ENCODE measurements at places on chromosomes 16 and 17.

- DNase-seq, result no peak
These were observed 41.2 kb upstream of the ADCY9 start for GRCh38 chr16:4157376-4157825.

DNA sequence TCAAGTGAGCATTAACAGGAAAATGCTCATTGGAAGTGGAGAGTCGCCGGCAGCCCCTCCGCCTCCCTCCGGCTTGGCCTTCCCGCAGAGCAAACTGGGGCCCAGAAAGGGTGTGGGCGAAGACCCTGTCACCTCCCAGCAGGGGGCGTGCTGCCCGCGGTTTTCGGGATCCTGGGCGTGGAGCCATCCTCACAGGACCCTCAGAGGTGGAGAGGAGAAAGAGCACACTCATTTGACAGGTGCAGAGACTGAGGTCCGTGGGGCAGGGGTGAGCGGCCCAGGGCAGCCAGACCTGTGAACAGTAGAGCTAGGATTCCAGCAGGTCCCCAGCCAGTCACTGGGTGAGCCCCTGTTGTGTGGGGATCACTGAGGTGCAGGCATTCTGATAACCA lies 1002.9 kb downstream of the KCNJ18 start:
- DNase-seq, result no peak

GRCh38 chr17:56810891-56811775 lies 22.6 kb downstream of the C17orf67 start:
- no peak for DNase-seq

DNA sequence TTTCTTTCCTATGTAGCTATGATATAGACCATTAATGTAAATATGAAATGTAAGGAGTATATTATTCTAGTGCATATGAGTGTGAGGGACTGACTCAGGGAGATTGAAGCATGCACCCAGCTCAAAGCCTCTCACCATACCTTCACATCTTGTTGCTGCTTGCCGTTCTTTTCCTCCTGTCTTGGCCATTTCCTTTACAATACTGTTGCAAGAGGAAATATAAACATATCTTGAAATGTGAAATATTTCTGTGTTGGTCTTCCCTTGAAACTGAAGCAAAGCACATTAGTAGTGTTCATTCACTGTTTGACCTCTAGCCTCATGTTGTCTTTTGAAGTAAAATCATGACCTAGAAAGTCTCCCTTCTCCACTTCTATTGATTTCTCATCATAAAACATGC lies 46.6 kb downstream of the PHKB start:
- no peak for DNase-seq

GRCh38 chr16:15949210-15950160 lies at the start of gene ABCC1:
ABCC1 (plus strand) TSS chr16:15949616; CDS start chr16:15949752, 136 bp downstream.
- DNase-seq, result peak; percentile 53

DNA sequence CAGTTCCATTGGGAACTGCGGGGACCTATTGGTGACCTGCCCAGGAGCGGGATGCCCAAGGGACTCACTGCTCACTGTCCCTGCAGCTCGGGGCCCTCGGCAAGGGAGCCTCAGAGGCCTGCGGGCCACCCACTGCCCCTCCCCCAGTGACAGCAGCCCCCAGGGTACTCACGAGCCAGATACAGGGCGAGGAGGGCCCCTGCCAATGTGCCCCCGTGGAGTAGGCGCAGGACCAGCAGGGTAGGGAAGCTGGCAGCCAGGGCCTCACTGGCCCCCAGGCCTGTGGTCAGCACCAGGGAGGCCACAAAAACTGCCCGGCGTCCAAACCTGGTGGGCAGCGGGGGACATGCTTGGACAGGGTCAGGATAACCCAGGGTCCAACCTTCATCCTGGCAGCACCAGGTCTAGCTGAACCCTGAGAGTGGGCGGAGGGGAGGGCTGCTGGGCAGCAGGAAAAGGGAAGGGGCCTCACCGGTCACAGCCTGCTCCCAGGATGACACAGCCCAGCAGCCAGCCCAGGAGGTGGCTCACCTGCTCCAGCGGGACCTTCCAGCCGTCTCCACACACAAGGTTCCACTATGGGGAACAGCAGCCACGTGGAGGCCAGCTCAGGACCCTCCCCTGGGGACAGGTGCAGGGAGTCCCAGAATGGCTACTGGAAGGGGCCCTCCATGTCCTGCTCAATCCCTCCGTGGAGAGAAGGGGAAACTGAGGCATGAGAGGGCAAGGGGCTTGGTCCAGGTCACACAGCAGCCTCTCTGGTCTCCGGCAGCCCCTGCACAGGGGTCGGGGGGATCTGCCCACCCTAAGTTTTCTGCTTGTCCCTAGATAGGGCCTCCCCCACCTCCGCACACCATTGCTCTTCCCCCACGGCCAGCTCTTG lies 855 bp downstream of the SLC22A31 start:
- no peak for DNase-seq

- no peak for DNase-seq
These were observed 210.0 kb downstream of the TMEM114 start for GRCh38 chr16:8380311-8380710.

- DNase-seq, result no peak
These were observed 3.4 kb upstream of the LPCAT2 start for GRCh38 chr16:55505333-55506015.

DNA sequence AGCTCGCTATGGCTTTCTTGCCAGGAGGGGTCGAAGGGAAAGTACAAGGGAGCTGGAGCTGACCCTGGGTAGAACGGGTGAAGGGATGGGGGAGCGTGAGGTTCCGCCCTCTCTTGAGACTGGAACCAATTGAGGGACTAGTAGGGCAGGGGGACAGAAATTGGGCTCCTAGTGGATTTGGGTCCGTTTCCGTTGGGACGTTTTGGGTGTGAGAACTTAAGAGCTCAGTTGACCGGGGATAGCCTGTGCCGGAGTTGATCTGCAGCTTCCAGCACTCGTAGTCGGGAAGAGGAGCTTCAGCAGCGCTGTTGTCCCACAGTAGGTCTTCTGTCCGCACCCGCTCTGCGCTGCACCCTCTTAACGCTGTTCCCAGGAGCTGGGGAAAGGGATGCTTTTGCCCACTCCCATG lies 481 bp downstream of the CNTROB start:
- no peak for DNase-seq

DNA sequence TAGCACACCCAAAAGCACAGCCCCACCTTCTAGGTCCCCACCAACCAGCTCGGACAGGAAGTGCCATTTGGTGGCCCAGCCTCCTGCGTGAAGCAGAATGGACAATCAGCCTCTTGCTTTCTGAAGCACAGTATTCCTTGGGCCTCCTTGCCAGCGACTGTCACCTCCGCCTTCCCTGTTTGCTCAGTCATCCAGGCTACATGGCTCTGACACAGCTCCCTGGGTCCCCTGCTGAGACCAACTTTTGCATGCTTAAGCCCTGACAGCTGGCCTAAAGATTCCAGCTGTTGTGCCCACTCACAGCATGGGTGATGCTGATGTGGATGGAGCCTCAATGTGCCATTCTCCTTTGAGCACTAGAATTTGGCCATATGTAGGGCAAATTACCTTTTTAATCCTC lies 4.5 kb upstream of the CACNG5 start:
- DNase-seq, result no peak

DNA sequence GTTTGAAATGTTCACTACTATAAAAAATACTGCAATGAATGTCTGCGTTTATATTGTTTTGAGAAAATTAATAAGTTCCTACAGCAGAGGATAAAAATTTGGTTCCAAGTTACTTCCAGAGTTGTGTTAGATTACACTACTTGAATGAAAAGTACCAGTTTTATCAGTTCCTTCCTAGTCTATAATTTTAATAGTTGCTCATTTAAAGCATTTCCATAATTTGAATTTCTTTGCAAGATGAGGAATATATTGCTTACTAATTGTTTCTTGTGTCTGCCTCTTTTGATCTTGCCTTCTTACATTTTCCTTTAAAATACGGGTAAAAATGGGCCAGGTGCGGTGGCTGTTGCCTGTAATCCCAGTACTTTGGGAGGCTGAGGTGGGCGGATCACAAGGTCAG lies 4.0 kb downstream of the EMC6 start:
- no peak for DNase-seq

GRCh38 chr16:89570342-89570923 lies 5.1 kb upstream of the CPNE7 start:
- no peak for DNase-seq

GRCh38 chr16:31181102-31181830 lies 1.3 kb downstream of the FUS start:
- no peak for DNase-seq

GRCh38 chr16:83586036-83586435 lies 221.7 kb upstream of the HSBP1 start:
- DNase-seq, result no peak

DNA sequence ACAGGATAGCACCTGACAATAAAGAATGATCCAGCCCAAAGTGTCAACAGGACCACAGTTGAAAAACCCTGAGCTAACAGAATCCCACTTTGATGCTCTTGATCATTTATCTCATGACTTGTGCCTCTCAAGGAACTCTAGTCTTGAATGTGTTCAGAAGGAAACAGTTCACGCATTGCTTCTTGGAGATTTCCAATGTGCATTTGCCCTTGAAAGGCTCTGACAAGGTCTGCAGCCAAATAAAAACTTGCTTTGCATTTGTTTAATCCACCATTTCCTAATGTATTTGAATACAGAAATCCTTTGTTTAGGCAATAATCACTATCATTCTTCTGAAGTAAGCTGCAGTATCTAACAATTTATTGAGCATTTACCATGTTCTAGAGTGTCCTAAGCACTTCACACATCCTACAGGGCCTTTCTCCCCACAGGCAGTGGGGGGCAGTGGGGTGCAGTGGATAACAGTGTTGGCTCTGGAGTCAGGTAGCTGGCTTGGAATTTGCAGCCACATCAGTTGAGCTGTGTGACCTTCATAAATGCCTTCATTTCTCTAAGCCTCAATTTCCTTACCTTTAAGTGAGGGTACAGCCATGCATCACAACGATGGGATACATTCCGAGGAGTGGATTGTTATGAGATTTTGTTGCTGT lies 239.7 kb downstream of the XYLT1 start:
- DNase-seq, result no peak

DNA sequence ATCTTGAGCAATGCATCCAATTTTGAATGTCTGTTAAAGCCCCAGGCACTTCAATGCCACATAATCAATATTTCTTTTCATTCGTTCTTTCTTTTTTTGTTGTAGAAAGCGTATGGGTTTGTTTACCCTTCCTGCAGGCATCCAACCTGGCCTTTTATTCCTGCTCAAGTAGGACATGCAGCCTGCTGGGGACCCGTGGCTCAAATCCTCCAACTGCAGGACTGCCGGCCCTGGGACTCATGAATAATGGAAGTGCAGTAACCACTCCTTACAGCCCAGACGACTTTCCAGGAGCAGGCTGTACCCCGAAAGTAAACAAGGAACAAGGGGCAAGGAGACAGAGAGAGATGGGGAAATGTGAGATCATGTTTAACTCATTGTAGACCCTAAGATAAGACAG lies 126.4 kb downstream of the SALL1 start:
- no peak for DNase-seq

- no peak for DNase-seq
These were observed 856 bp upstream of the CXCL16 start for GRCh38 chr17:4740584-4740983.

DNA sequence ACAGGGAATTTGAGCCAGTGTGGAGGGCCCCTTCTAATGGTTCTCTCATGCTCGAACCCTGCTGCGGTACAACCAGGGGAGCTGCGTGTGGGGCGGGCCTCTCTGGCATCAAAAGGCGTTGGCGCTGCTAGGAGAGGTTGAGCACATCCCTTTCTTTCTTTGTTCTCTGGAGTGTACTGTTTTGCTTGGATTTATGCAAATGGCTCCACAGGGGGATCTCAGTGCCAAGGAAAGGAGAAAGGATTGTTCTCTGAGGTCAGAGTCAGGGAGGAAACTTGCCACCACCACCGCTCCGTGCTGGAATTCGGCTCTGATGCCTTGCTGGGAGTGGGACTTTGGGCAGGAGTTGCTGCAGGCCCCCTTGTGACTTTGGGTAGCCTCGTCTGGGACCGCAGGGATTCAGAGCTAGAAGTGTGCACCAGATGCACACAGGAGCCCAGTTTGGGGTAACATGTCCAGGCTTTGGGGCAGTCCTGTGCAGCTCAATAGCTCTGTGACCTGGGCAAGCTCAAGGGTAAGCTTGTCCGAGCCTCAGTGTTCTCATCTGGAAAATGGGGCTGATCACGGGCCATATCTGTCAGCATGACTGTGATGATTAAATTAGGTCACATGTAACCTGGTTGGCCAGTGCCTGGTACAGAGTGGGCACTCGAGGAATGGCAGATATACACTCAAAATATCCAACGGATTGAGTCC lies 353.0 kb upstream of the EEF2KMT start:
- DNase-seq, result no peak

- DNase-seq, result no peak
These were observed 143.2 kb downstream of the NPIPB5 start for GRCh38 chr16:22653876-22654275.

DNA sequence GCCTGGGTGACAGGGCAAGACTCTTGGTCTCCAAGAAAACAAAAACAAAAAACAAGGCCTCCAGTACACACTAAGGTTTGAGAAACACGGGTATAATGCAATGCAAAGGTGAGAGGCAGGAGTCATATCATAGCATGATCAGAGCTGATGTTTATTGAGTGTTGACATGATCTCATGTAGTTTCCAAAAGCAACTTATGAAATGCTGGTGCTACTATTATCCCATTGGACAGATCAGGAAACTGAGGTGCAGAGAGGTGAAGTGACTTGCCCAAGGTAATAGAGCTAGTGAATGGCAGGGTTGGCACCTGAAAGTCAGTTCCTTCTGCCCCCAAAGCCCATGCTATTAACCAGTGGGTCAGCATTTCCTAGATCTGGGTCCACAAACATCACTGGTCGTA lies 3.1 kb upstream of the NPIPB7 start:
- no peak for DNase-seq

- DNase-seq, result no peak
These were observed 53.9 kb upstream of the ERCC4 start for GRCh38 chr16:13866073-13866472.

GRCh38 chr17:37446027-37446426 lies 39.3 kb downstream of the TADA2A start:
- DNase-seq, result no peak

DNA sequence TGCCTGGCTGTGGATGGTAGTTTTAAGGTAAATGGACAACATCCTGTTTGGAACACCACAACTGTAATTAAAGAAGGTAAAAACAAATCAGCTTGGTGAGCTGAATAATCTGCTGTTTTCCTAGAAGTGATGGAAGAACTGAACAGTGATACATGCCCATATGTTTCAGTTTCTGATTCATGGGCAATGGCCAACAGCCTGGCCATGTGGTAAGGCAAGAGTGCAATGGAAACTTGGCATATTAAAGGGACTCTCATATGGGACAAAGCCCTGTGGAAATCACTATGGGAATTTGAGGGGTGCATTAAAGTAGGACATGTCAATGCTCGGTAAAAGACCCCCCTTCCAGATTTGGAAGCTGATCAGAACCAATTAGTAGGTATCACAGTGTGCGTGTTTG lies 37.8 kb downstream of the IKZF3 start:
- no peak for DNase-seq

GRCh38 chr17:18959845-18960240 lies 7.9 kb downstream of the SLC5A10 start:
- no peak for DNase-seq

- DNase-seq, result no peak
These were observed 323 bp downstream of the ST3GAL2 start for GRCh38 chr16:70438585-70438968.

GRCh38 chr16:50263060-50263909 lies 3.1 kb upstream of the ADCY7 start:
- no peak for DNase-seq

- DNase-seq, result no peak
These were observed 27.9 kb downstream of the RPRML start for GRCh38 chr17:46950997-46951621.

GRCh38 chr16:78990309-78990701 lies 610.2 kb downstream of the MAF start:
- no peak for DNase-seq

- no peak for DNase-seq
These were observed 62.6 kb downstream of the AMFR start for GRCh38 chr16:56362706-56363105.

GRCh38 chr16:56303880-56304279 lies 112.6 kb downstream of the GNAO1 start:
- no peak for DNase-seq

Data from T-helper 22 cell (primary cell).